NCI-H1105 (cell line): ENCODE measurements at places on chromosomes 7 and 10.

DNA sequence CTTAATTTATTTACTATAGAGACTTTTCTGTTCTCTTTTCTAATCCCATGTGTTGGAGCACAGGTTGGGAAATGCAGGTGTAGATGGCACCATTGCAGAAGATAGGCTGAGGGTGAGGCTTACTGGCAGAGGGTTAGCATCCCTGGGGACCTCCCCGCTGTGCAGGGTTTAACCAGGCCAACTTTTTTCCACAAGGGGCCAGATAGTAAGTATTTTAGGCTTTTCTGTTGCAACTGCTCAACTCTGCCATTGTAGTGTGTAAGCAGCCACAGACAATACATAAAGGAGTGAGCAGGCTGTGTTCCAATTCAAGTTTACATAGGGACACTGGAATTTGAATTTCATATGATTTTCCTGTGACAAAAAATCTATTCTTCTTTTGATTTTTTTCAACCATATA lies 34.6 kb upstream of the AOAH start:
- DNase-seq = no peak

DNA sequence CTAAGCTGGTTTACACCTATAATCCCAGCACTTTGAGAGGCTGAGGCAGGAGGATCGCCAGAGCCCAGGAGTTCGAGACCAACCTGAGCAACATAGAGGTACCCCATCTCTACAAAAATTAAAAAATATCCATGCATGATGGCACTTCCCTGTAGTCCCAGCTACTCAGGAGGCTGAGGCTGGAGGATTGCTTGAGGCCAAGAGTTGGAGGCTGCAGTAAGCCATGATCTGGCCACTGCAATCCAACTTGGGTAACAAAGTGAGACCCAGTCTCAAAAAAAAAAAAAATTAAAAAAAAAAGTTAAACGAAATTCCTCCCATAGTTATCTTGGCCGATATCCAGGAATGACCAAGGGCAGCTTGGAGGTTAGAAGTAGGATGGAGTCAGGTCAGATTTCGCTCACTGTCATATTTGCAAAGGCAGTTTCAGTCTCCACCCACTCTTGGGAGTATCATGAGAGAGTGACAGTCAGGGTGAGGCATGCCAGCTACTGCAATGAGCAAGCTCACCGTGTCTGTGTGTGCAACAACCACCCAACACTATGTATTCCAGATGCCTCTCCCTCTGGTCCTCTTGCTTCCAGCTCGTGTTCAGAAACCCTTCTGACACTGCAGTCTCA lies 6.0 kb upstream of the ZDHHC4 start:
- no peak for DNase-seq

DNA sequence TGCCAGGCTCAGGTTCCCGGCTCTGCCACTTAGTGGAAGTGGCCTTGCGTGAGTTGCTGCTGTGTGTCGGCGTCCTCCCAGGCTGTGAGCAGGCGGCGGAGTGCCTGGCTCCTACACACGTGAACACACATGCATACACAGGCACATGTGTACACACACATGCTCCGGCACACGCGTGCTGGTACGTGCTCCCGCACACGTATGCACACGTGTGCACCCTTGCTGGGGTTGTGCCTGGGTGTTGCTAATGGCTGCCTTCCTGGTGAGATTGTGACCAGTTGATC lies 107.6 kb downstream of the INPP5A start:
- no peak for DNase-seq

DNA sequence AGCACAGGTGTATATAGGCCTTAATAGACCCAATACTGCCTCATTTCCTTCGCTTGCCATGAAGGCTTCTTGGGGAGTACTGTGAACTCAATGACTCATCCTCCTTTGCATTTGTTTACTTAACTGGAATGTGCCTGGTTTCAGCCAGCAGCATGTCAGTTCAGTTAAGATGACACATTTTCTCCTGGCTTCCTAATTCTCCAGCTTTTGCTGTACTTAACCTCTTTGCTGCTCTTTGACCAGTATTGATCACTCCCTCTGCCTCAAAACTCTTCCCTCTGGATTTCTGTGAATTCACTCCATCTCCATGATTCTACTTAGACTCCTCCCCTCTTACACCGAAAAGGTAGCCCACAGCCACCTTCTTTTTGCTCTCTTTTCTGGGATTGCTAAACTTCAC lies 135.7 kb downstream of the MAGI2 start:
- no peak for DNase-seq

GRCh38 chr7:138630059-138630610 lies 71.0 kb downstream of the SVOPL start:
- no peak for DNase-seq

DNA sequence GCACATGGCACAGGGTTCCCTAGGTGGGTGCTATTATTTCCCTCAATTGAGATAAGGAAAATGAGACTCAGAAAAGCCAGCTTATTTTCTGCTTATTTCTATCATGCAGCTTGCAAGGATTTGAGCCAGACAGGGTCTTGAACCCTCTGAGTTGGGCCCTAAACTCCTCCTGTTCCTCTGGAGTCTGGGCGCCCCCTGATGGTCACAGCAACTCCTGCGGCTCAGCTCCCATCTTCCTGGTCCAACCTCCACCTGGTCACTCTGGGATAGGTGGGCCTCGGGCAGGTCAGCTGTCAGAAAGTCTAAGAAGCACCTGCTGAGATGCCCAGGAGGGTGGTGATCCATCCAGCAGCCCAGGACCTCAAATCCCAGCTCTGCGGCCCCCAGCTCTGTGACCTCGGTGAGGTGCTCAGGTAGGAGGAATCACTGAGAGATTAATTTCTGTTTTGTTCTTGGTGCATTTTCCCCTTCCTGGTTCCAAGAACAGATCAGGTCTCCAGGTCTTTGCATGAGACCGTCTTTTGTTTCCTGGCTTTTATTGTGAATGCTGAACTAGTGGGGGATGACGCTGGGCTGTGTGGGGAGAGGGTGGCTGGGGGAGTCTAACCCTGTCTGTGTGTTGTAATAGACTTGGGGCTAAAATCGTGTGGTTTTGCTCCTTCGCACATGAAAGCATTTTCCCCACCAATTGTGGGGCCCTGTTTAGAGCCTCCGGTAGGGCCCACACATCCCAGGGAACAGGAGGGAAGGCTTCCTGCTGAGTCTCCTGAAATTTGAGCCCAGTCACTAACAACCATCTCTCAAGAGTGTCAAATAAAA lies 32.8 kb downstream of the TMEM130 start:
- DNase-seq = peak; percentile 6

GRCh38 chr10:124175701-124176348 lies 82.4 kb upstream of the CHST15 start:
- no peak for DNase-seq

GRCh38 chr7:117631652-117632051 lies 151.8 kb downstream of the CFTR start:
- DNase-seq = no peak

GRCh38 chr10:118664321-118664720 lies 68.9 kb upstream of the PRLHR start:
- DNase-seq = no peak

- DNase-seq = peak; percentile 61
Observed at GRCh38 chr7:12322284-12322902, 81.3 kb downstream of the VWDE start.

DNA sequence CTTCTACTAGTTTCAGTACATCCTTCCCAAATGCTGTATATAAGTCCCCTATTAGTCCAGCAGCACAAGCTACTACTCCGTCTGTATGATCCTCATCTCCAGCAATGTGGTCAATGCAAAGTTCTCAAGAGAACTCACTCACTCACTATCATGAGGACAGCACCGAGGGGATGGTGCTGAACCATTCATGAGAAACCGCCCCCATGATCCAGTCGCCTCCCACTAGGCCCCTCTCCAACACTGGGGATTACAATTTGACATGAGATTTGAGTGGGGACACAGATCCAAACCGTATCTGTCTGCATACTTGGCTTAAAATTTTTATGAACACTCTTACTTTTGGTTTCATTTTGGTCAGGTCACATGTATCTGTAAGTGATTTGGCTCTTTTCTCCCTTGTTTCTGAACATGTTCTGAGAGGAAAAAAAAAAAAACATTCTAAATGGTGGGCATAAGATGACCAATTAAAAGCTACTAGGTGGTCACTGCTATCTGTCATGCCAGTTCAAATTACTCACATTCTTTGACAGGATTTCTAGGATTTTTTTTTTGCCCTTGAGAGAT lies 60.1 kb downstream of the ZNF783 start:
- DNase-seq = no peak

GRCh38 chr10:61931620-61932332 lies 30.3 kb downstream of the ARID5B start:
- DNase-seq = no peak

DNA sequence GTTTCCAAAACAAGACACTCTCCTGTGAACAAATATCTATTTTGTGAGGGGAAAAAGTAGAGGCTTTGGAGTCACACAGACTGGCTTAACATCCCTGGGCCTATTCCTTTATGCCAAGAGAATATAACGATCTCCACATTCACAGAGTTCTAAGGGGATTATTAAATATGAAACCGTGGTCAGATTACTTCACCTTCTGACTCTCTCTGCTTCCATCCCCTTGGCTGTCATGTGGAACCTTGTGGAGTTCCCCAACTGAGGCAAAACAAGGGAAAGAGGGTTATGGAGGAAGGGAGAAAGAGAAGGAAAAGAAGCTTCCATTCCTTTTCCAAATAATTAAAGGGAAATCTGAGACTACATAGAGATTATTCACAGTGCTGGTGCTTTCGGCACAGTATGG lies 55.5 kb upstream of the ATP6V0A4 start:
- no peak for DNase-seq

DNA sequence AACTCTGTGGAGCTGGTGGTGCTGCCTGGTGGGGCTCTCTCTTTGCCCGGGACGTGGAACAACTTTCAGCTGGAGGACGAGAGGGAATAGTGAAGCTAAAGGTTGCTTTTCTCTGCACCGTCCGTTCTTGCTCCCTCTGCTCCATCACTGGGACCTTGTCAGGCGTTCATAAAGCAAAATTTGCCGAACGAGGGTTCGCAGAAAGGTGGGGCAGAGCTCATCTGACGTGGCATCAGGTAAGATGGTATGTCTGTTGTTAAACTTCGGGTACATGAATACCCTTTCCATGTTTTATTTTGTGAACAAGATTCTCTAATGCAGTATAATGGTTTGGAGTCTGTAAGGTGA lies 416 bp downstream of the BBS9 start:
- no peak for DNase-seq

- DNase-seq = no peak
Observed at GRCh38 chr7:24440892-24441291, 132.4 kb upstream of the PALS2 start.

DNA sequence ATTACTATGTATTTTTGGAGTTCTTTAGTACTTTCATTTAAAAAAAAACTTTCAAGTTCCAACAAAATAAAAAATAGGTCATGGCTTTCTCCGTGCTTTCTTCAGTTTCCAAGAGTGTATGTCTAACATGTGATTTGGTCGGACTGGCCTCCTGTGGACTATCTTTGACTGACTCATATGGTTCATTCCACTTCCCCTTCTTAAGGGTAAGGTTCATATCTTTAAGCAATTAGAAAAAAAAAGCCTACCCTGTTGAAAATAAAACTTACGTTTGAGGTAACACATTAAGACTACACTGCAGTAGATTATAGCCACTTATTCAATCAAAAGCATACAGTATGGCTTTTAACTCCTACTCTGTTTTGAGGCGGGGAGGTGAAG lies 112.8 kb upstream of the AHR start:
- DNase-seq = no peak

GRCh38 chr7:135856356-135857144 lies 107.9 kb upstream of the FAM180A start:
- DNase-seq = no peak

DNA sequence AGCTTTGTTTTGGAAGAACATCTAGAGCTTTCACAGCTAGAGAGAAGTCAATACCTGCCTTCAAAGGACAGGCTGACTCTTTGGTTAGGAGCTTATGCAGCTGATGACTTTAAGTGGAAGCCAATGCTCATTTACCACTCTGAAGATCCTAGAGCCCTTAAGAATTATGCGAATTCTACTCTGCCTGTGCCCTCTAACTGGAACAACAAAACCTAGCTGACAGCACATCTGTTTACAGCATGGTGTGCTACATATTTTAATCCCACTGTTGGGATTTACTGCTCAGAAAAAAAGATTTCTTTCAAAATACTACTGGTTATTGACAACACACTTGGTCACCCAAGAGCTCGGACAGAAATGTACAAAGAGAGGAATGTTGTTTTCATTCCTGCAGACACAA lies 57.3 kb downstream of the PALS2 start:
- no peak for DNase-seq

GRCh38 chr10:31721096-31721495 lies 207.5 kb downstream of the ARHGAP12 start:
- no peak for DNase-seq

DNA sequence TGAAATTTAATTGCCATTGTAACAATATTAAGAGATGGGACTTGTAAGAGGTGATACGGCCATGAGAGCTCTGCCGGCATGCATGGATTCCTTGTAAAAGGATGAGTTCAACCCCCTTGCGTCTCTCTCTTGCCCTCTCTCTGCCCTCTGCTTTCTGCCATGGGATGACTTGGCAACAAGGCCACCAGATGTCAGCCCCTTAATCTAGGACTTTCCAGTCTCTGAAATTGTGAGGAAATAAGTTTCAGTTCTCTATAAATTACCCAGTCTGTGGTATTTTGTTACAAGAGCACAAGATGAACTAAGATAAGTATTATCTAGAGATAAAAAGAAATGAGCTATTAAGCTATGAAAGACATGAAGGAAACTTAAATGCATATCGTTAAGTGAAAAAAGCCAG lies 145.7 kb upstream of the AHR start:
- DNase-seq = no peak

GRCh38 chr10:5895804-5896203 lies 5.8 kb downstream of the FBH1 start:
- no peak for DNase-seq

- DNase-seq = no peak
Observed at GRCh38 chr7:158868764-158869410, 12.5 kb downstream of the DYNC2I1 start.

- no peak for DNase-seq
Observed at GRCh38 chr10:129438024-129438423, 29.0 kb upstream of the MGMT start.

- DNase-seq = peak; percentile 78
Observed at GRCh38 chr7:129829737-129830631, 122.8 kb downstream of the UBE2H start.

GRCh38 chr10:71429304-71429703 lies 32.6 kb downstream of the CDH23 start:
- DNase-seq = no peak

DNA sequence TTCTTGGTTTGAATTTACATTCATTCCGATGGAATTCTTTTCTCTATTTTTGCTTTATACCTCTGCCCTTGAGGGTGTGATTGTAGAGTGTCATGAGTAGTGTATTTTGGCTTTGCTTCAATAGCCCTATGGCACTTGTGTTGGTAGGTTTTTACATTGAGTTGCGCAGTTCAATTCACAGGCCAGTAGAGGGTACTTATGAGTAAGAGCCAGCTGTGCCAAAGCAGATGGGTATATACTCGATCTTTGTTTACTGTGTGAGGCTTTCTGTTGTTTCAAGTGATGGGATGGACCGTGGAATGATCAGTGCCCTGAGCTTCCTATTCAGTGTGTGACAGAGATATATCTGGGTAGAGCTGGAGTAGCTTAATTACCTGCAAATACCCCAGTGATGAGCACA lies 4.3 kb upstream of the AKR1C3 start:
- no peak for DNase-seq
